ENCODE measurements at places on chromosomes 1 and 21. TPM values are rescaled to one million over a fixed set of nuclear protein-coding genes. Genes with fewer than 3 reads are reported as not detected.

Gene TMEM35B
- 36.0 TPM for total RNA-seq

DNA sequence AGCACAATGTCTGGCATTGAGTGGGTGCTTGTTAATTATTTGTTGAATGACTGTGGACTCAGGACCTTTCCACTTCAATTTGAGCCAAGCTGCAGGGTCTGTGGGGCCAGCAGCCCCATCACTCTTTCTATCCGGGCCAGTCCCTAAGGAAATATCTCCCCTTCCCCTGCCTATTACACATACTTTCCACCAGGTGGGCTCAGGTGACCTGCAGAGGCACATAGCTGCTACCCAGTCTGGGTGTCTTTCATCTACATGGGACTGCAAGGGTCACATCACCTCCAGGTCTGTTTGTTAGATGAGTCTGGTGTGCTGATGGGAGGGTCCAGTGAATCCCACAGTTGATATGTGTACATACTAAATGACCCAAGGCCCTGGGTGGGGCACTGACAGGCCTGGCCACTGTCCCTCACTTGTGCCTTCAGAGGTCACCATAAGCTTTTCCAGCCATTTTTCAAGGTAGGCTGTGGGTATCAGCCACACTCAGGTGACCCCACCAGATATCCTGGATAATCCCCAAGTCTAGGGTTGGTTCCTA, 59.5 kb upstream of the KDM4A start:
- DNase-seq: no peak
- H3K4me3 ChIP-seq: no peak overlapping the region
- no peaks in the 10 kb centered on the region for H3K27me3 ChIP-seq
- no peaks in the 10 kb centered on the region for H3K4me1 ChIP-seq
- H3K36me3 ChIP-seq: peaks cover 3% of the 10 kb centered on the region

DNA sequence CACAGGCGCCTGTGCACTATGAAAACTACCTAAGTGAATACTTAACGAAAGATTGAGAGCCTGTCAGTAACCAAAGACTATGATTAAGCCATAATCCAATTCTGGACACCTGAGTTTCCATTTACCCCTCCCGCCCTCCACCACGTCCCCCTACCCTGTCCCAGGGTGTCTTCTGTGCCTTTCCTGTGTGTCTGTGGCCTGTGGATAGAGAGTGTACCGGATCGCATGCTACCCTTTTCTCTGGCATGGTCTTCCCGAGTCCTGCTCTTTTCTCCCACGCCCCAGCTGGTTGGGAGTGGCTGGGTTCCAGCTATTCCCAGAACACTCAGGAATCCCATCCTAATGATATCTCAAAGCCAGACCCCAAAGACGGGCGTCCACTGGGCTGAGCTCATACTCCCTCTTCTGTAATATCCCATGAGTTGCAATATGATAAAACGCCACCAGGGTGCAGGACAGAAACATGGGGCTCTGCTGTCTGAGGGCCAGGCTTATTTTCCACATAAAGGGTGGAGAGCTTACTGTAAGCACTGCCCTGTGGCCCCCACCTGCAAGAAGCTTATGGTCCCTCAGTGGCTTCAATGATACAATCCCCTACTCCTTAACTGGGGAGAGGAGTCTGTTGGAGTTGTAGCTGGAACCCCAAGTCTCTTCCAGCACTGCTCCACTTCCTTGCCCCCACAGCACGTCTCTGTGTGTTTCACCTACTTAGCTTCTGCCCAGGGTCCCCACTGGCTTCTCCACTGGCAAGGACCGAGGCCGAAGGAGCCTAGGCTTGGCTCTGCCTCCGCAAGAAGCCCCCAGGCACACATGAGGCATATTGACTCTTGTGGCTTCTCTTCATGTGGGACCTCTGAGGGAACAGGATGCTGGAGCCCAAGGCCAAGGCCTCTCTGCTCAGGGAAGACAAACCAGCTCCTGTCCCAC, 17.6 kb upstream of the ALX3 start:
- no peaks in the 10 kb centered on the region for H3K4me1 ChIP-seq
- no peak overlapping the region for H3K4me3 ChIP-seq
- no peak overlapping the region for H3K27ac ChIP-seq
- peaks cover 27% of the 10 kb centered on the region for H3K27me3 ChIP-seq

DNA sequence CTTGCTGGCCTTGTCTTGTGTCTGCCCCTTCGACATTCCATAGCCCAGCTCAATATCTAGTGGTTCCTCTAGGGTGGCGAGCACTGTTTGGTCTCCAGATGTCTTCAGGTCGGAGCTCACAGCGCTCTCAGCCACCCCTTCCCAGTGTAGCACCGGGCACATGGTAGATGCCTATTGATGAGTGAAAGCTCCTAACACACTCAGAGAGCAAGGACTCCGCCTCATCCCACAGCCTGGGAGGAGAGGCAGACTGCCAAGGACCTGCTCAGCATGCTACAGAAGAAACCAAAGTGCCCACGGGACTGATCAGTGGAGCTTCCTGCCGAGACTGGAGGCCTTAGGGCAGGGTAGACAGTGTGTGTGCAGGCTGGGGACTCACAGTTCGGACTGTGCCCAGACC, 10.9 kb downstream of the PCSK9 start:
- peaks cover 3% of the 10 kb centered on the region for H3K27me3 ChIP-seq
- no peaks in the 10 kb centered on the region for H3K36me3 ChIP-seq
- no peak overlapping the region for H3K27ac ChIP-seq

- H3K36me3 ChIP-seq: peaks cover 14% of the 10 kb centered on the region
- H3K4me1 ChIP-seq: no peaks in the 10 kb centered on the region
- H3K27me3 ChIP-seq: no peaks in the 10 kb centered on the region
- no peak for DNase-seq
Measured at GRCh38 chr1:19330449-19331135, 18.5 kb downstream of the SLC66A1 start.

Gene NUDT17
- 5.1 TPM for total RNA-seq

- no peaks in the 10 kb centered on the region for H3K4me1 ChIP-seq
- DNase-seq: no peak
- no peak overlapping the region for H3K27ac ChIP-seq
- H3K4me3 ChIP-seq: no peak overlapping the region
Measured at GRCh38 chr1:205444931-205445645, 10.8 kb downstream of the BLACAT1 start.

Gene ETS2
- 77.3 TPM for total RNA-seq

GRCh38 chr1:226661965-226662364, 77.1 kb downstream of the ITPKB start:
- H3K36me3 ChIP-seq: peaks cover 2% of the 10 kb centered on the region
- no peaks in the 10 kb centered on the region for H3K27me3 ChIP-seq
- peak overlapping the region; percentile 97 for H3K27ac ChIP-seq
- DNase-seq: no peak

Gene ITLN2
- not detected for total RNA-seq

DNA sequence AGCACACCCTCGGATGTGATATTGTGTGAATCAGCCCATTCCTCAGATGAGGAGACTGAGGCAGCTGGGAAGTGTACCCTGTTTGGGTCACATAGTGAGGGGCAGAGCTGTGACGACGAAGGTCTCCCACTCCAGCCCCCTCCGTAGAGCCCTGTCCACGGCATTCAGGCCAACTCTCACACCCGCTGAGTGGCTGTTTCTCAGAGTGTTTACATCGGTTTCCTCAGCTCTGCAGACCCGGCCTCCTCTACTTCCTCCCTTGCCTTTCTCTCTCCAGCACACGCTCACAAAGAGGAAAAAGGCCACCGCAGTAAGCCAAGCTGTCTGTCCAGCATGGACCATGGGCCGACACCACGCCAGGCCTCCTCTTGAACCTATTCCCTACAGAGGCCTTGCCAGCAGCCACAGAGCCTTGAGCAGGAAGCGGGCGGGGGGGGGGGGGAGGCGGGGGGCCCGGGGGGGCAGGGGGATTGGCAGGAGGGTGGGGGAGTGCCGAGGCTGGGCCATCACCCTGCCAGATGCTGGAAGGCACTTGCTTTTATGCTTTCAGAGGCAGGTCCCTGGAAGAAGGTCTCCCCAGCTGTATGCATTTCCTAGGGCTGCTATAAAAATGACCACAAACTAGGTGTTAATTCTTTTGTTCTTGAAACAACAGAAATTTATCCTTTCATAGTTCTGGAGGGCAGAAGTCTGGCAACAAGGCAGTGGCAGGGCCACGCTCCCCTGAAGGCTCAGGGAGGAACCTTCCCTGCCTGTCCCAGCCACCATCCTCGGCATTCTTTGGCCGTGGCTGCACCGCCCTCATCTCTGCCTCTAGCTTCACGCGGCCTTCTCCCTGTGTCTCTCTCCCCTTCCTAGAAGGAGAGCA, 178.4 kb downstream of the PSMG1 start:
- no peaks in the 10 kb centered on the region for H3K36me3 ChIP-seq
- H3K27me3 ChIP-seq: no peaks in the 10 kb centered on the region

All from fibroblast of lung (primary cell).